Lung microvascular endothelial cell (primary cell): ENCODE measurements at places on chromosomes 6 and 20. TPM values are rescaled to one million over a fixed set of nuclear protein-coding genes. Genes with fewer than 3 reads are reported as not detected.

GRCh38 chr6:24686946-24687345 lies 20.1 kb downstream of the ACOT13 start:
- no peak for DNase-seq

The L3MBTL3 gene
- 33.9 and 36.8 TPM in 2 replicates for total RNA-seq

The CTAGE9 gene
- total RNA-seq, result not detected in 2 replicates

The KIFC1 gene
- total RNA-seq, result 4.2 and 9.4 TPM in 2 replicates

DNA sequence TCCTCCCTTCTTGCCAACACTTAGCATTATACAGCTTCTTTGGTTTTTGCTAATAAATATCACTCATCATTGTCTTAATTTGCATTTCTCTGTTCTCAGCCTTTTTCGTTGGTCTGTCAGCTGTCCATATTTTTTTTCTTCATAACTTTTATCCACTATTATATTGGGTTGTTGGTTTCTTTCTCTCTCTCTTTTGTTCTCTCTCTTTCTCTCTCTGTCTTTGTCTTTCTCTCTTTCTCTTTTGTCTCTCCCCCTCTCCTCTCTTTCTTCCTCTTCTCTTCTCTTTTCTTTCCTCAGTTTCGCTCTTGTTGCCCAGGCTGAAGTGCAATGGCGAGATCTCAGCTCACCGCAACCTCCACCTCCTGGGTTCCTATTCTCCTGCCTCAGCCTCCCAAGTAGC lies 36.5 kb downstream of the JARID2 start:
- DNase-seq, result no peak

DNA sequence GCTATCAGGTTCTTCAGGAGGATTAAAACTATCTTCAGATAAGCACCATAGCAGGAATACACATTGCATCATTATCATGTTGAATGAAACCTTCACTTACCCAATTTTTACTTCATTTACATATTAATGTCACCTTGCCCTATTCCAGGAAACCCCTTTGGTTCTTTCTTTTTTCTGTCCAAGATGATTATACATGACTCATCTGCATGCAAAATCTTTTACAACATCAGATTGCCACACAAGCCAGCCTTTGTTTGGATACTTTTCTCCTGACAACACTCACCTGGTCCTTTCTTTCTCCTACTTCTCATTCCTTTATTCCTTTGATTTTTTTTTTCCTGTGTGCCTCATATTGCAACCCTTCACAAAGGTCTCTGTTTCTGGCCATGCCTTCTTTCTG lies 200.5 kb upstream of the POU3F2 start:
- DNase-seq, result no peak

GRCh38 chr6:76382201-76382600 lies 309.7 kb upstream of the IMPG1 start:
- DNase-seq, result no peak

DNA sequence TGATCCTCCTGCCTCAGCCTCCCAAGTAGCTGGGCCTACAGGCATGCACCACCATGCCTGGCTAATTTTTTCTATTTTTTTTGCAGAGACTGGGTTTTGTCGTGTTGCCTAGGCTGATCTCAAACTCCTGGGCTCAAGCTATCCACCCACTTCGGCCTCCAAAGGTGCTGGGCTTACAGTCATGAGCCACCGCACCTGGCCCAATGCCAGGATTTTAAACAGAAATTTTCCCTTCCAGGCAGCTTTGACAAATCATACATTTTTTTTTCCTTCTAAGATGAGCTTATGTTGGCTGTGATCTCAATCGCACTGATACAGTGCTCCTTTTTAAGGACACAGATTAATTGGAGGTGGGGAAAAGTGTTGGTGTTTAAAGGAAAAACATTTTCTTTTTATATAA lies 73.2 kb upstream of the CD2AP start:
- DNase-seq, result no peak

The SIM1 gene
- not detected in 2 replicates for total RNA-seq

The OVOL2 gene
- total RNA-seq, result not detected in 2 replicates

The POU5F1 gene
- total RNA-seq, result not detected in 2 replicates

- no peak for DNase-seq
Measured at GRCh38 chr6:162651505-162651904, 76.1 kb downstream of the PRKN start.

GRCh38 chr20:12252793-12253192 lies 335.1 kb downstream of the BTBD3 start:
- DNase-seq, result no peak

DNA sequence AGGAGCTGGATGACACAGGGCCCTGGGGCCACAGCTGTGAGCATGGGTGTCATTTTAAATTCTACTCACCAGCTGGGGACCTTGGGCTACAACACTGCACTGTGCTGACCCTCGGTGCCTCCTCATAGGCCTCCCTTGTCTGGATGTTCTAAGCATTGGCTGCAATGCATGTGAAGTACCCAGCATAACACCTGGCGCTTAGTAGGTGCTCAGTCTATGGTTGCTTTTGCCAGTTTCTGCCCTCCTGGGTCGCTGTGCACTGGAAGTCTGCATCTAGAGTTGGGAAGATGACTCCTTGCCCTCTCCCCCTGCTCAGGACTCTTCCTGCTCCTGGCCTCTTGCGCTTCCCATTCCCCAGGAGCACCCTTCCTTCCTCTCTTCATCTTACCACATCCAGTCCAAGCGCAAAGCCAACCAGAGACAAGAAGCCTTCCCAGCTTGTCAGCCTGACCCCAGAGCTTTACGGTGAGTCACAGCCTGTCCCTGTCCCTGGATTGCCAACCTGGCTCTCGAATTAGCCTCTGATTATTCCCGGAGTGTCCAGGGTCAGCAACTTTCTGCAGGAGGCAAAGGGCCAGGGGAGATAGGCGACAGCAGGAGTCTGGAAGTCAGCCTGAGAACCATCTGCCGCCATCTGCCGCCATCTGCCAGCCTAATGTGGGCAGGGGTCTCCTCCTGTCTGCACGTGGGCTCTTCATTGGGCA lies 8.8 kb downstream of the SLC13A3 start:
- no peak for DNase-seq

GRCh38 chr20:58705208-58705926 lies 12.8 kb downstream of the NPEPL1 start:
- no peak for DNase-seq

The TBC1D7 gene
- 12.5 and 14.6 TPM in 2 replicates for total RNA-seq

The SLC23A2 gene
- 13.1 and 14.7 TPM in 2 replicates for total RNA-seq

The EYA2 gene
- total RNA-seq, result not detected in 2 replicates

GRCh38 chr20:36303020-36303595 lies 3.0 kb upstream of the DLGAP4 start:
- DNase-seq, result peak; percentile 86

The MRPS26 gene
- 28.8 and 32.1 TPM in 2 replicates for total RNA-seq

GRCh38 chr6:89917216-89917615 lies 22.9 kb downstream of the GJA10 start:
- DNase-seq, result no peak

DNA sequence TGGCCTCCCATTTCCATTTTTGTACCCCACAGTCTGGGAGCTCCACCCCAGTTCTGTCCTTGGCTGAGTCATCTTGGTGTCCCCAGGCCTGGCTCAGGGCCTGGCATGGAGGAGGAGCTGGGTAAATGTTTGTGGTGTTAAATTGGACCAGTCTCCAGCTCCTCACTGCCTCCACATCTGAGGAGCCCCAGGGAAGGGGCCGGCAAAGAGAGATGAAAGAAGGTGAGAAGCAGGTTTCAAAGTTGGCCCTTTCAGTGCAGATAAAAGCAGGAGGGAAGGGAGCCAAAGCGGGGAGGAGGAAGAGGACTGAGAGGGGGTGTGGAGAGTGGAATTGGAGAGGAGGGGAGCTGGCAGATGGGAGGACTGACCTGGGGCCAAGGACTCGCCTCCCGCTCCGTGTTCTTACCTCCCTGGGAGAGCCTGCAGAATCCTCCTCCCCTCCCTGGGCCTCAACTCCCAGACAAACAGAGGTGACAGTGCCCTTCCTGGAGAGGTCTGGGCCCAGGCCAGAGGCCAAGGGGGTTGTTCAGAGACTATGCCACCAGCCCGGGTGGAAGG lies 89.0 kb downstream of the CD40 start:
- no peak for DNase-seq

The POLH gene
- 8.1 and 12.6 TPM in 2 replicates for total RNA-seq

The HLA-DPA1 gene
- total RNA-seq, result 3.0 and 10.5 TPM in 2 replicates

GRCh38 chr6:3797231-3798054 lies 45.9 kb upstream of the PXDC1 start:
- DNase-seq, result peak; percentile 83

GRCh38 chr6:45923831-45924391 lies 91.7 kb downstream of the CLIC5 start:
- DNase-seq, result no peak

The POM121L2 gene
- total RNA-seq, result not detected in 2 replicates

GRCh38 chr6:2958331-2958711 lies 13.0 kb downstream of the SERPINB6 start:
- no peak for DNase-seq

DNA sequence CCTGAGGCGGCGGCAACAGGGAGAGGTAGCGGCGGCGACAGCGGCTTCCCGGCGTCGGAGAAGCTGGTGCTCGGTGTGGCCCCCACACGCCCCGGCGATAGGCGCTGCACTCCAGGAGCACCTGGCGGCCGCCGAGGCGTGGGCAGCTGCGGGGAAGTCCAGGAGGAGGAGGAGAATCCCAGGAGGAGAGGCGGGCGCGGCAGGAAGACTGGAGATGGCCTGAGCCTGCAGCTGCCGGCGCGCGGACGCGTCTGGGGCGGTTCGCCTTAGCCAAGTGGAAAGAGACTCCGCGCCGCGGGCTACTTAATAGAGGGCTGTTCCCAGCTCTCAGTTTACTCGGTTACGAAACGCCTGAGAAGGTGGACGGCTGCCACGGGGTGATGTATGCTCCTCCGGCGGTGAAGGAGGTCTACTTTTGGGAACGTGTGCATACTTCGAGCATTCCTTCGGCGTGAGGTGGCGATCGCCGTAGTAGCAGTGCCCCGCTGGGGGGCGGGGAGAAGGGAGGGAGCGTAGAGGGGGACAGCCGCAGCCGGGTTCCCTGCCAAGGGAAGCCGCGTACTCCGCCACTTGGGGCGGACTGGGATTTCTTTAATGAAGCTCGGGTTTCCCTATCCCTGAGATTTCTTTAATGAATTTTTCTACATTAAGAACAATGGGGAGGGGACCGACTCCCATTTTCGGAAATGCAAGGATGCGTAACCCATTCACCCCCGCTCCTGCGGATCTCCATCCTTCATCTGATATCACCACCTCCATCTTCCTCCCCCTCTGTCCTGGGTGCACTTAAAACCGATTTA lies at the start of gene COL12A1:
COL12A1 (minus strand) TSS at position 278 of the 800 bp plus-strand sequence. CDS start 3,261 bp downstream, outside the sequence.
- DNase-seq, result peak; percentile 64

The VSX1 gene
- not detected in 2 replicates for total RNA-seq

The PLCB1 gene
- total RNA-seq, result 11.8 and 12.3 TPM in 2 replicates

DNA sequence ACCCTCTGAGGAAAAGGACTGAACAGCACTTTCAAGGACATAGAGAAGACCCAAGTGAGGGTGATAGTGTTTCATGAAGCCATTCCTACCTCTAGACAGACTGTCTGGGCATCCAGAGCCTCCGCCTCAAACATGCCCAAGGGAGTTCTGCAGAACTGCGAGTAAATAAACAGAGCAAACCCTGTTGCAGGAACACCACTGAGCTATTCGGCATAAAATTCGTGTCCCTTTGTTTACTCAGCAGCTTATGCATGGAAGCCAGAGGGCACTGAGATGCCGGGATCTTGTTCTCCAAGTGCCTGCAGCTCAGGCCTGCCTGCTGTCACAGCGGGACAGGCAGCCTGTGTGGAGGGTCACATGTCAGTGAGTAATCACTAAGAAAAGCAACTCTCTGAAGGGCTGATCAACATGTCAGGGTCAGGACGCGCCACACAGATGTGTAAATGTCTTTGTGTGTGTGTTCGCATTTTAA lies 164.9 kb upstream of the HEY2 start:
- peak; percentile 62 for DNase-seq

The FAM50B gene
- 4.8 and 7.5 TPM in 2 replicates for total RNA-seq

The L3MBTL1 gene
- 1.5 and 2.6 TPM in 2 replicates for total RNA-seq

GRCh38 chr6:101268541-101268940 lies 125.0 kb upstream of the GRIK2 start:
- no peak for DNase-seq

DNA sequence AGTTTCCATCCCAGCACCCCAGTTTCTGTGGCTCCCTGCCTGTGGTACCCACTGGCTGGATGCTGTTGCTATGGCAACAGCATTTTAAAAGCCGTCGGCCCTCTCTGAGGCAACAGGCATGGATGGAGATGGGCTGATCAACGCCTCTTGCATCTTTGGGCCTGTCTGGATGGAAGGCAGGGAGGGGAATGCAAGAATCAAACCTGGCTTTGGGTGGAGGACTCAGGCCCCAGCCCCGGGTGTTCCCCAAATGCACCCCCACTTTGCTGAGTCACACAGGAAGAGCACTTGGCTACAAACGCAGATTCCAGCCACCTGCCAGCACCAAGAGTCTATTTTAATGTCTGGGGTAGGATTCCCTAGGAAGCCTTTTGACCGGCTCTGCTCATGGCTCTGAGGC lies 45.7 kb upstream of the TGM2 start:
- DNase-seq, result peak; percentile 32

- no peak for DNase-seq
Measured at GRCh38 chr6:106253172-106253571, 72.4 kb downstream of the ATG5 start.

GRCh38 chr20:56285496-56285895 lies 37.0 kb downstream of the MC3R start:
- no peak for DNase-seq

DNA sequence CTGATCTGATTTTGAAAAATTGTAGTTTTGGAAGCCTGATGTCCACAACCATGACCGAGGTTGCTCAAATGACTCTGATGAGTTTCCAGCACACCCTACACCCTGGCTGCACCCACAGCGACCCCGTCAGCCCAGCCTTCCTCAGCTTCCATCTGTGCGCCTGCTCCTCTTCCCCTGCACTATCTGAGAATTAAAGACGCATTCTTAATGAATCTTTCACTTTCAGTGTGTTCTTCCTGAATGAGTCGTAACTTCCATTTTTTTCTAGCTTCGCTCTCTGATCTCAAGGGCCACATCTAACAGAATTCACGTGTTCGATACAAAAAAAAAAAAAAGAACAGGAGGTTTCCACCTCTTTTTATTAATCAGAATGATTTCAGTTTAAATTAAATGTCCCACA lies 21.3 kb upstream of the RREB1 start:
- peak; percentile 14 for DNase-seq

The BCKDHB gene
- total RNA-seq, result 6.5 TPM in 2 replicates

GRCh38 chr20:49118307-49118706 lies 69.8 kb downstream of the STAU1 start:
- DNase-seq, result no peak

- no peak for DNase-seq
Measured at GRCh38 chr20:59071216-59071615, 28.6 kb upstream of the PRELID3B start.

The OPRL1 gene
- 1.7 and 3.0 TPM in 2 replicates for total RNA-seq

The SAMD5 gene
- total RNA-seq, result 0.40 and 0.87 TPM in 2 replicates

- DNase-seq, result no peak
Measured at GRCh38 chr20:3166338-3166912, 6.8 kb upstream of the FASTKD5 start.

- DNase-seq, result no peak
Measured at GRCh38 chr6:117513778-117514365, 31.4 kb downstream of the DCBLD1 start.

- peak; percentile 90 for DNase-seq
Measured at GRCh38 chr6:39426073-39426456, 103.6 kb upstream of the KCNK16 start.

The FRMD1 gene
- not detected in 2 replicates for total RNA-seq
